ENCODE measurements at places on chromosomes 2 and 18.

DNA sequence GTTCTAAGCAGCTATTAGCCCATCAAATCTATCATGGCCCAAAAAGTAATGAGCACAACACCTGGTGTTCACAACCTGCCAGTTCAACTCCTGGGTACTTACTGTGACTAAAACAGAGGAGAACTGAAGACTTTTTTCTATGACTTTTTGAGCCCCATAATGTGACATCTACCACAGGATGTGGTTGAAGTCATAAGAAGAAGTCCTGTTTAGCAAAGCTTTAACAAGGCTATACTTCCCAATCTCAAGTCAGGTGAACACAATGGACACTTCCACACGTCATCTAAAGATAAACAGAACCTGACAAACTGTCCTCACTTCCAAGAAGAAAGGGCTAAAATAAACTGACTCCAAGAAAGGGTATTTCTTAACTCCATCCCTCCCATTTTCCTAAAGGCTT, 138.8 kb downstream of the ATAD2B start:
- no peak overlapping the region for H3K4me3 ChIP-seq
- peaks cover 19% of the 10 kb centered on the region for H3K4me1 ChIP-seq
- peak overlapping the region; percentile 51 for H3K27ac ChIP-seq
- peaks cover 36% of the 10 kb centered on the region for H3K36me3 ChIP-seq
- no peaks in the 10 kb centered on the region for H3K27me3 ChIP-seq

DNA sequence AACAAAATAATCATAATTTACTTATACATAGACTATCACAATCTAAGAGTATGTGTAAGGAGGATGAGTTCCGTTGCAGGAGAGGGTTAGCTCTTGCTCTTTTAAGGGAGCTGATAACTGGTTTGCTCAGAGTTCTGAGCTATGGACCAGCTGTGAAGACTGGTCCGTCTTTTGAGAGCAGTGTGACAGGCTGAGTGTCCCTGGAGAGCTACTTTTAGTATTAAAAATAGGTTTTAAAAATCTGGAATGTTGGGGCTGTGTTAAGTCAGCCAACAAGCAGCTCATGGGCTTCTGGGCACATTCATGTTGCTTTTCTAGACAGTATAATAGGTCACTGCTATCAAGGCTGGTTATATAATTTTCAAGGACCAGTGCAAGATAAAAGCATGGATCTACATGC, 41.5 kb upstream of the TMEM131 start:
- H3K36me3 ChIP-seq = no peaks in the 10 kb centered on the region
- no peak overlapping the region for H3K27ac ChIP-seq
- H3K27me3 ChIP-seq = peaks cover 25% of the 10 kb centered on the region
- no peaks in the 10 kb centered on the region for H3K4me1 ChIP-seq
- DNase-seq = no peak

- H3K4me1 ChIP-seq = peaks cover 24% of the 10 kb centered on the region
- H3K36me3 ChIP-seq = peaks cover 24% of the 10 kb centered on the region
- H3K27me3 ChIP-seq = no peaks in the 10 kb centered on the region
- no peak for DNase-seq
Measured at GRCh38 chr2:190674966-190675650, 26.2 kb downstream of the NAB1 start.

GRCh38 chr2:67625690-67626475, 228.8 kb downstream of the ETAA1 start:
- no peak for DNase-seq
- H3K27me3 ChIP-seq = no peaks in the 10 kb centered on the region
- H3K4me1 ChIP-seq = no peaks in the 10 kb centered on the region

- peaks cover 3% of the 10 kb centered on the region for H3K36me3 ChIP-seq
- H3K4me3 ChIP-seq = no peak overlapping the region
- H3K27me3 ChIP-seq = no peaks in the 10 kb centered on the region
Measured at GRCh38 chr18:3603421-3604234, 153.7 kb downstream of the TGIF1 start.

- H3K27me3 ChIP-seq = peaks cover 42% of the 10 kb centered on the region
- peaks cover 2% of the 10 kb centered on the region for H3K4me1 ChIP-seq
- H3K4me3 ChIP-seq = no peak overlapping the region
- DNase-seq = no peak
Measured at GRCh38 chr2:118279005-118279404, 190.7 kb downstream of the INSIG2 start.

- peaks cover 30% of the 10 kb centered on the region for H3K4me1 ChIP-seq
- H3K36me3 ChIP-seq = peaks cover 49% of the 10 kb centered on the region
- no peaks in the 10 kb centered on the region for H3K27me3 ChIP-seq
Measured at GRCh38 chr2:97662386-97662894, 1.4 kb downstream of the ACTR1B start.
